ENCODE measurements at places on chromosomes 11 and 22.

DNA sequence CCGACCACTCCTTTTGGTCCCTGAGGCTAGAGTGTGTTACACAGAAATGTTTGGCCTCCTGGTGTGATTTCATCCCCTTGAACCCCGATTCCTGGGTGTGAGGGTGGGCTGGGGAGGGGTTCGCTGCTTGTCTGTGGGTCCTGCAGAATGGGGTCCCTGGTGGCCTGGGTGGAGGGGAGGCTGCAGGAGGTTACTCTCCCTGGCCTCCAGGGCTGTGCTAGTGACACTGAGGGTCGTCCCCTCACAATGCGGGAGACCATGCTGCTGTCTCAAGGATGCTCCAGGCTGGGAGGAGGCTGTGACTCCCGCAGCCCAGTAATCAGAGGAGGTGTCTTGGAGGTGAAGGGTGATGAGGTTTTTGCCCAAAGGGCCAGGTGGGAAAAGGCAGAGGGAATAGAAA lies 17.0 kb upstream of the OMP start:
- DNase-seq, result no peak

DNA sequence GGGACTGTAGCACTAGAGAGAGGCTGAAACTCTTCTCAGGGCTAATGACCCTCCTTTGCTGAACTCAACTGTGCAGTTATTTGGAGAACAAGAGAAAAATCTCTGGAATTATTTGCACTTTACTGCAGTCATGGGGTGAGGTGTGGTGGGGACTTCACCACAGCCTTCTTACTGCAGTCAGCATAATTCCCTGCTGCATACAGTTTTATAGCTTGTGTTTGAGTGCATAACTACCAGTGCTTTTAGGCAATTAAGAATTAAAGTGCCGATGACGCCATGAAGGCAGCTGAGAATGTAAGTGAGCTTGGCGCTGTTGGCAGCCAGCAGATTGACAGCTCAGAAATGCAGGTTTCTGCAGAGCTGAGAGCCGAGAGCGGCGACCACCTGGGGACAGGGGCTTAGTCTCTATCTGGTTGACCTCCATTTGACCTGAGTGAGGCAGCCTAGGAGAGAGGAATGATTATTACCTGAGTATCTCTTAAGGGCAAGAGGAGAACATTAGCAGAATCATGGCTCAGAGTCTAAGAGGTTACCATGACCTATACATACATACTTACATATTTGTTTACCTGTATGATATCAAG lies 830.0 kb downstream of the NTM start:
- DNase-seq, result no peak

DNA sequence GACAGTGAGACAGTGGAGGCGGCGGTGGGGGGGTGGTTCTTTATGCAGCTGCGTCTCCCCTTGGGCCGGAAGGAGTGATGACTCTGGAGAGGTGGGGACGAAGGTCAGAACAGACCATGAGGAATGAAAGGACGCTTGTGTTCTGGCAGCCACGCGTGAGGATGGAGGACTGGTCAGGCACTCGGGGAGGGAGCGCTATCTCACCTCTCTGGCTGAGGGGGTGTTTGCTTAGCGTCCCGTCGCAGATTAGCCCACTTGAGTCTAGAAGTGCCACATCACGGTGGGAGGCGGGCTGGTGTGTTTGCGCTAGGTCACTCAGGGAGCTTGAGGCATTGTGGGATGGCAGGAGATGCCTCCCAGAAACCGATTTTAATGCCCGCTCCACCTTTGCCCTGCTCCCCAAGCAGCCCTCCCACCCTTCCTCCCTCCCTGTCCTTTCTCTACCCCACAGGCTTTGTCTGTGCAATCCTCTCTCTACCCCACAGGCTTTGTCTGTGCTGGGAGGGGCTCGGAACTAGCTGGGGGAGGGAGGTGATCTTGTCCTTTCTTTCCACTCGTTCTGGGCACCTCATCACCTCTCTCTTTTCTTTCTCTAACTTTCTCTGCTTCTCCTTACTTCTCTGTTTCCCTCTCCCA lies 97.8 kb downstream of the PKNOX2 start:
- DNase-seq, result no peak

DNA sequence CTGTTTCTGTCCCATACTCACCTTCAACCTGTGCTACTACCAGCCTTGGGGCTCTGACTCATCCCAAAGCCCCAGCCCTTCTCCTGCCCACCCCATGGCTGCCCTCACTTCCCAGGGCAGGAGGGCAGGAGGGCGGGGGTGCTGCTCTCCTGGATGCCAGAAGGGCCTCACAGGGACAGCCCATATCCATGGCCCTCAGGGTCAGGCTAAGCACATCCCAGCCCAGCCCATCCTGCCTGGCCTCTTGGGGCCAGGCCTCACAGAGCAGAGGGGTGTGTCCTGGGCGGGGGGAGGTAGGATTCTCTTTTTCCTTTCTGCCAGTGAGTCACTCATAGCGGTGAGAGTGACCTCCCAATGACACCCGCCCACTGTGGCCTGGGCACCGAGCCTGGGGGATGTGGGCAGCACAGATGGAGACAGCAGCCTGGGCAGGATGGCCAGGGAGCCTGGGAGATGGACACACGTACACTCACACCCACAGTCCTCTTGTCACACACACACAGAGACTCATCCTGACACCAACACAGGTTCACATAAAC lies 2.4 kb downstream of the LTBP3 start:
- no peak for DNase-seq

- no peak for DNase-seq
These were observed 1.0 kb downstream of the PATL1 start for GRCh38 chr11:59667812-59668187.

- DNase-seq, result no peak
These were observed 60.6 kb downstream of the MED15 start for GRCh38 chr22:20567993-20568417.

GRCh38 chr11:119169282-119169719 lies 776 bp downstream of the NLRX1 start:
- DNase-seq, result peak; percentile 39

DNA sequence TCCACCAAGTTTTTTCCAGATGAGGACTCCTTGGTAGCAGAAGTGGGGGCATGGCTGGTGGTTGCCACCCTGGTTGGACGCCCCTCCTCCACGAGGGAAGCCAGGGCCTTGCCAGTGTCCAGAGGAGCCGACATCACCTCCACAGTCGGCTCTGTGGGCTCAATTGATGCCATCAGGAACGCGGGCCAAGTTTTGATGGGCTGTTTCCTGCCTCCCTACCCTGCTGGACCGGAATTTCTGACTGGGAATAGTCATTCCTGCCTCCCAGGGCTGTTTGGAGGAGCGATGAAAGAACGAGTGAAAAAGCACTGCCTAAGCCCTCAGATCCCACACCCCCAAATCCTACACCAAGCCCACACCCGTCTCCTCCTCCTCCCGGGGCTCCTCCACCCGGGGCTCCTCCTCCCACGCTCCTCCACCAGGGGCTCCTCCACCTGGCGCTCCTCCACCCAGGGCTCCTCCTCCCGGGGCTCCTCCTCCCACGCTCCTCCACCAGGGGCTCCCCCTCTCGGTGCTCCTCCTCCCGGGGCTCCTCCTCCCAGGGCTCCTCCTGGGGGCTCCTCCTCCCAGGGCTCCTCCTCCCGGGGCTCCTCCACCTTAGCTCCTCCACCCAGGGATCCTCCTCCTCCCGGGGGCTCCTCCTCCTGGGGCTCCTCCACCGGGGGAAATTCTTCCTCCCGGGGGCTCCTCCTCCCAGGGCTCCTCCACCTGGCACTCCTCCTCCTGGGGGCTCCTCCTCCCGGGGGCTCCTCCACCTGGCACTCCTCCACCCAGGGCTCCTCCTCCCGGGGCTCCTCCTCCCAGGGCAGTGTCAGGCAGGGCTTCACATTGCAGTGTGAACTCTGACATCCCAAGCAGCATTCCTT lies 10.0 kb upstream of the PRR5 start:
- DNase-seq, result no peak

- DNase-seq, result no peak
These were observed at the start of gene TMEM151A for GRCh38 chr11:66291706-66292542. Gene TMEM151A (plus strand): TSS chr11:66291894. CDS start chr11:66292014, 120 bp downstream.

DNA sequence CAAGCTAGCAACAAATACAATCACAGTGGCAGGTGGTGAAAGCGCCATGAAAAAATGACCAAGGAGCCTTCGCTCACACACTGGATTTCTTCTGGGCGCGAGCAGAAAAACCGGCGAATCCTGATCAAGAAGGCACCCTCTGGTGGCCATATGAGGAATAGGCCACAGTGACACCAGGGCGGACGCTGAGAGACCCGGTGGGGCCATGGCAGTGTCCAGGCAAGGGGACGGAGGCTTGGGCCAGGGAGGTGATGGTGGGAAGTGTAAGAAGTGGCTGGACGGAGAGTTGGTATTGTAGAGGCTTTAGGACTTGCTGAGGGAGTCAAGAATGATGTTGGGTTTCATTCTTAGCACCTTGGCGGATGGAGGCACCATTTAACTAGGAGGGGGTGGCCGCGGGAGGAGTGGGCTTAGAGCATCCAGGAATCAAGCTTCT lies 16.9 kb upstream of the RAC2 start:
- peak; percentile 46 for DNase-seq

- DNase-seq, result no peak
These were observed 57.5 kb upstream of the LMO2 start for GRCh38 chr11:33949252-33949913.

DNA sequence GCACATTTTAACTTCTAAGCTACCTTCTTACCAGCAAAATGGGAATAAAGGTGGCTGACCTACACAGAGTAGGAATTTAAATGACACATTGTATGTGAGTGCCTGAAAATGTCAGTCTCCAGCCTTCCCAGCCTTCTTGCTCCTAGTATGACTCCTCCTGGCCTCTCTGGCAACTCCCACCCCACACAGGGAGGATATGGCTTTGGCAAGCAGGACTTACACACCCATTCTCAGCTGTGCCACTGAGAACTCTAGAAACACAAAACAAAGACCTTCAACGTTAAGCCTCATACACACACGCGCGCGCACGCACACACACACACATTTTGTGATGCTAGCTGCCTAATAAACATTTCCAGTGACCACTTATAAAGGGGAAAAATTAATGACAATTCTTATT lies 65.8 kb downstream of the PACSIN2 start:
- no peak for DNase-seq

DNA sequence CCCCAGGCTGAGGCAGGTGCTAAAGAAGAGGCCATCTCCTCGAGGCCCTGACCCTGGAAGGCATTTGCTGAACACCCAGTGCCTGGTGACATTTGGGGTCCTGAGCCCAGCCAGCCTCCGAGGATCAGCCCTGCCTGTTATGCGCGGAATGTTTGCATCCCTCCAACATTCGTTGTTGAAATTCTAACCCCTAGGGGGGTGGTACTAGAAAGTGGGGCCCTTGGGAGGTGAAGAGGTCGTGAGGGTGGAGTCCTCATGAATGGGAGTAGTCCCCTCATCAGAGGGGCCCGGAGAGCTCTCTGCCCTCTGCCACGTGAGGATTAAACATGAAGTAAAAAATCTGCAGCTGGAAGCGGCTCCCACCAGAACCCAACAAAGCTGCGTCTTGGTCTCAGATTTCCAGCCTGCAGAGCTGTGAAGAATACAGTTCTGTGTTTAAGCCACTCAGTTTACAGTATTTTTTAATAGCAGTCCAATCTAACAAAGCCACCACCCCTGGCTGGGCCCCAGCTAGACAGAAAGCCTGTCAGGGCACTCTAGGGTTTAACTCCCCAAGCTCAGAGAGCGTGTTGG lies 35.3 kb upstream of the SEPTIN5 start:
- no peak for DNase-seq

DNA sequence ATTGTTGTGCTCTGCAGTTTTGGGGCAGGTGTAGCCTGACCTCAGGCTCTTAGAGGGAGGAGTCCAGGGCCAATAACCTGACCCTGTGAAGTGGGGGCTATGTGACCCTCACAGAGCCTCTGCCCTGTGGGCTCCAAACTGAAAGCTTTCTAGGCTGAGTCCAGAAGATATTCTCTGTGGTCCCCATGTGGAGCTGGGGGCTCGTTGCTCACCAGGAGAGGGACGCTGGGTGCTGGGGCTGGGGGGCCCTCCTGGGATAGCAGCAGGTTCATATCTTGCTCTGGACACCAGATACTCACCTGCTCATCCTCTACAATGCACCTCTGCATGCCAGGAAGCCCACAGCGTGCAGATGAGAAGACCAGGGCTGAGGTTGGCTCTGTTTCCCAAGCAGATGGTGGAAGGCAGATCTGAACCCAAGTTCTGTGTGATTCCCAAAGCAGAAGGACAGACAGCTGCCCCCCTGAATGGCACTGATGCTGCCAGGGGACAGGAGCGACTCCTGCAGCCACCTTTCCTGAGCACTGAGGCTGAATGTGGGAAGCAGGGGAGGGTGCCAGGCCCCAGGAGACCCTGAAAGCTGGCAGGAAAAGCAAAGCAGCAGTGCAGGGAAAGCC lies 1022.0 kb downstream of the TBC1D22A start:
- no peak for DNase-seq

DNA sequence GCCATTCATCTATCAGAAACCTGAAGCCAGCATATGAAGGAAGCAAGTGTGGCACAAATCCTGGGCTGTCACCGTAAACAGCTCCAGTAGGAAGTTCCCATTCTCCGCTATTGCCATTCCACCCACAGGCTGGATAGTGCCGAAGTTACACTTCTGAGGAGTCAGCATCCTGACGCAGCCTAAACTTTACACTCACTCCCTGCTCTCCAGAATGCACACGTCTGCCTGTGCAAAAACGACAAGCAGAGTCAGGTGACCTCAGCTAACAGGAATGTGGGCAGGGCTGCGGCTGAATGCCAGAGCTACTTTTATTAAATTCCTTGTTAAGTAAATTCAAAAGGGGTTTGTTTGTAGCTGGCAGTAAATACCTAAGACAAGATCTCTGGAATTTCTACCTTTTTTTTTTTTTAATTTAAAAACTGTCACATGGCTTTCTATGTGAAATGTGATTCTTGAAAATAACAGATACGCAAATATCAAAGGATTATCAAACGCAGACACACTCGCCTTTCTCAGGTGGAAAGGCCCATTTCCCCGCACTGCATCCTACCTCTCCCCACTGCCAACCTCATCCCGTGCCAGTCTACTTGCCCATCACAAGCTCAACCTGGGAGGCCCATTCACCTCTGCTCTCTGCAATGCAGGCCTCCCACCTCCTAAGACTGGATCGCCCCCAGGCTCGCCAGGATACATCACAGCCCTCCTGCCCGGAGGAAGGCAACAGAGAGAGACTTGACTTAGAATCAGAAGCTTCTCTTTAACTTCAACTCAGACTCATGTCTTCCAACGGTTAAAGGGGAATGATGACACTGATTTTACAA lies 33.5 kb downstream of the NFRKB start:
- DNase-seq, result no peak

GRCh38 chr11:122343210-122343609 lies 227.2 kb upstream of the BLID start:
- no peak for DNase-seq

- DNase-seq, result no peak
These were observed 742.8 kb downstream of the FAM181B start for GRCh38 chr11:81990659-81991443.

GRCh38 chr11:1546536-1547466 lies 25.3 kb downstream of the DUSP8 start:
- DNase-seq, result peak; percentile 21

GRCh38 chr11:70065318-70066135 lies 12.6 kb upstream of the ANO1 start:
- DNase-seq, result no peak

- DNase-seq, result no peak
These were observed 17.5 kb downstream of the KCNJ5 start for GRCh38 chr11:128908391-128909246.

GRCh38 chr11:45171550-45171949 lies 25.1 kb downstream of the PRDM11 start:
- DNase-seq, result no peak

Measured in stimulated activated CD4-positive, alpha-beta T cell treated with anti-CD3 and anti-CD28 coated beads, Interleukin-12 subunit alpha, Interleukin-12 subunit beta, amount 100 ng/mL, for 48 hours (primary cell).